ENCODE measurements at places on chromosomes 2 and 18. TPM values are rescaled to one million over a fixed set of nuclear protein-coding genes. Genes with fewer than 3 reads are reported as not detected.

BMPR2 gene
- 67.8 TPM for total RNA-seq

XDH gene
- not detected for total RNA-seq

HOXD12 gene
- total RNA-seq: not detected

EN1 gene
- total RNA-seq: 1.3 TPM

BCL11A gene
- 0.16 TPM for total RNA-seq

PIK3C3 gene
- total RNA-seq: 46.2 TPM

TEX44 gene
- not detected for total RNA-seq

Measured in subcutaneous adipose tissue (tissue), 4 donors.